ENCODE measurements at places on chromosomes 2 and 18. TPM values are rescaled to one million over a fixed set of nuclear protein-coding genes. Genes with fewer than 3 reads are reported as not detected.

The CFAP65 gene
- 0.23 TPM for total RNA-seq

The FRZB gene
- total RNA-seq = 7.8 TPM

The LHCGR gene
- 1.3 TPM for total RNA-seq

The EPHA4 gene
- 74.2 TPM for total RNA-seq

Measured in metanephros (tissue), 2 donors.